ENCODE measurements at places on chromosomes 1 and 21. TPM values are rescaled to one million over a fixed set of nuclear protein-coding genes. Genes with fewer than 3 reads are reported as not detected.

GRCh38 chr1:182649041-182649440, 35.3 kb downstream of the RGS8 start:
- no peak for DNase-seq

DNA sequence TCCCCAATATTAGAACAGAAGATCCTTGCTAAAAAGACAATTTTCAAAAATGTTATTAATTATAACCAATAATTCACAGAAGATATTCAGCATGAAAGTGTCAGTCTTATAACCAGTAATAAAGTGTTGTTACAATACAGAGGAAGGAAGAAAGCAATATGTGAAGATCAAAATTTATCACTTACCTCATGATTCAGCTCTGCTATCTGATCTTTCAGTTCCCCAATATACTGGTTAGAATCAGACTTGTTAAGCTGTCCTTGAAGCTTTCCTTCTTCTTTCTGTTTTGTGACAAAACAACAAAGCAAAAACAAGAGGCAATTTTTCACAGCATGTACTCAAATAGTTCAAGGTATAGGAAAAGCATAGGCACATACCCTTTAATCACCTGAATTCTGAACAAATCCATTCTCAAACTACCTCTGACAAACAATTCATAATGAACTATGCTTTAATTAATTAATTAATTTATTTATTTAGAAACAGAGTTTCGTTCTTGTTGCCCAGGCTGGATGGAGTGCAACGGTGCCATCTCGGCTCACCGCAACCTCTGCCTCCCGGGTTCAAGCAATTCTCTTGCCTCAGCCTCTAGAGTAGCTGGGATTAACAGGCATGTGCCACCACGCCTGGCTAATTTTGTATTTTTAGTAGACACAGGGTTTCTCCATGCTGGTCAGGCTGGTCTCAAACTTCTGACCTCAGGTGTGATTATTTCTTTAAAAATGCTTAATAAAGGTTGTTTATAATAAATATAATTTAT, 76.9 kb upstream of the GFI1 start:
- no peak for DNase-seq

TMEM269 gene
- total RNA-seq: 0.31 TPM

GRCh38 chr1:245493029-245493428, 338.2 kb downstream of the KIF26B start:
- no peak for DNase-seq

SMIM34 gene
- not detected for total RNA-seq

RAP1GAP gene
- total RNA-seq: 0.54 TPM

TEKT2 gene
- not detected for total RNA-seq

OR6K3 gene
- total RNA-seq: not detected

Data from activated B cell treated with CpG ODN at 0.5 μM for 24 hours (primary cell).